ENCODE measurements at places on chromosomes 2 and 18.

DNA sequence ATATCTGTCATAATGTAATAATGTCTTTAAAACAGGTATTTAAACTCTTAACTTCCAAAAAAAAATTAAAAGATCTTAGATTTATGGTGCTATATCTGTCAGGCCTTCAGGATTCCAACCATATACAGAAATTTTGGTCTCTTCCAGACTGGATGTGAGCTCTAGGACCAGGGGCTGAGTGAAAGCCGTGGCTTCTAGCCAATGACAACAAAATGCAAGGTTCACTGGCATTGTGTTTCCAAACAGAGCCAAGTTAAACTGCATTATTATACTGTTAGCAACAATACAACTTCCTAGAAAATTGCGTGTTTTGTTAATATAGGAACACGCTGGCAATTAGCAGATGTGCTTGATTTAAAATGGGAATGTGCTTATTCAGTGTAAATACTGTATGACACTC lies 809.8 kb upstream of the SOX11 start:
- DNase-seq, result no peak

GRCh38 chr2:57758686-57759085 lies 287.9 kb upstream of the VRK2 start:
- DNase-seq, result no peak

GRCh38 chr2:147214914-147215313 lies 629.9 kb upstream of the ACVR2A start:
- DNase-seq, result no peak

GRCh38 chr2:10877651-10878111 lies 34.1 kb upstream of the KCNF1 start:
- no peak for DNase-seq

DNA sequence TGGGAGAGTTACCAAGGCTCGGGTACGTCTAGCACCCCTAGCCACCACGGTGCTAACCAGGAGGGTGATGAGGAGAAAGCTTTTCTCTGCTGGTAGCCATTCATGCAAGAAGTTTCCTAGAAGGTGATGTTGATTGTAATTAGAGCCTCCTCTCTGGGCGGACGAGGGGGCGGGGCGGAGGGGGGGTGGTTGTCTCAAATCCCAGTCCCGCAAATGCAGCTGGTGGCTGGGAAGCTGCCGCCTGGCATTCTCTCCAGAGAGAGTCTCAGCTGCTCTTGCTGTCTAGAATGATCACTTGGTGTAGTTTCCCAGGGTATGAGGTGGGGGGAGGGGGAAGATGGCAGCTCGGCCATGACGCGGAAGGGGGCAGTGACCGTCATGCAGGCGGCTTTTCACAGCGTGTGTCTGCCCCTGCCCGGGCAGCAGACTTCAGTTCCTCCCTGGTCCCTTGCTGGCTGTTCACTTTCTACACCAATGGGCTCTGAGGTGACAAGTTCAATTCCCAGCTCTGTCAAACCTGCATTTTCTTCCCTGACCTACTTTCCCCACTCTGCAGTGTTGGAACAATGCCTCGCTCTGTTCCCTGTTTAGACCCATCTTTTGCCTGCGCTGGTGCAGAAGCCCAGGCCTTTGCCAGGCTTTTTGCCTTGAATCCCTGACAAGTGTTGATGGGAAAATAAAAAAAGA lies 61.5 kb upstream of the KLF7 start:
- DNase-seq, result no peak

DNA sequence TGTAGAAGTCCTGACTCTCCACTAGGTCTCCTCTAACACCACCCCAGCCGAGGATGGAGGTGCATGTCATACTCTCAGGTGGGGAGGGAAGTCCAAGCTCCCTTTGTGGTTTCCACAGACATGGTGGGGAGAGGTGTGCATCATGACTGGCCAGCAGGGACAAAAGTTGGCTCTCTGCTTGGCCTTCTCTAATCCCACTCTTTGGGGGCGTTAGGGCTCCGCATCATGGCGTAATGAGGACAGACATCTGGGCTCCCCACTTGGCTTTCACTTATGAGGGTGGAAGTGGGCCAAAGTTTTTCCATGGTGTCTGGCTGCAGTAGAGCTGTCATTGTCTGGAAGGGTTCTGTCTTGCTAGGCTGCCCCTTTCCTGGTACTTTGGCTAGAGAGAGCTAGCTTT lies 80.7 kb upstream of the DAPL1 start:
- no peak for DNase-seq

GRCh38 chr2:129465045-129465444 lies 514.4 kb upstream of the RAB6C start:
- no peak for DNase-seq

GRCh38 chr2:163157411-163157810 lies 318.8 kb upstream of the KCNH7 start:
- DNase-seq, result no peak

DNA sequence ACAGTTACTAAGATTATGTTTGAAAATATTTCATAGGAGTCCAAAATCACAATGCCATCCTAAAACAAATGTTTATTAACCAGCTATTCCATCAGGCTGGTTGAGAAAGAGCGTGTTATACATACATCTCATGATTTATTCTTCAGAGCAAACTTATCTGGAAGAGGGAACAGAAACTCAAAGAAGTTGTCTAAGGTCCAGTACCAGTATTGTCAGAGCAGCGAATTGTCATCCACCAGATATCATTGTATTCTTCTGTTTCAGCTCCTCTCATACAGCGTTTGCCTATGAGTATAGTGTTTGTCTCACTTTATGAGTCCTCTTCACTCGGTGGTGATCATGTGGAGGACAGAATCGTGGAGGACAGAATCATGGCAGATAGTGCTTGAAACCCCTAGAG lies 238.2 kb downstream of the OSR1 start:
- DNase-seq, result no peak

- DNase-seq, result no peak
These were observed 27.2 kb downstream of the MAP4K3 start for GRCh38 chr2:39409697-39410389.

DNA sequence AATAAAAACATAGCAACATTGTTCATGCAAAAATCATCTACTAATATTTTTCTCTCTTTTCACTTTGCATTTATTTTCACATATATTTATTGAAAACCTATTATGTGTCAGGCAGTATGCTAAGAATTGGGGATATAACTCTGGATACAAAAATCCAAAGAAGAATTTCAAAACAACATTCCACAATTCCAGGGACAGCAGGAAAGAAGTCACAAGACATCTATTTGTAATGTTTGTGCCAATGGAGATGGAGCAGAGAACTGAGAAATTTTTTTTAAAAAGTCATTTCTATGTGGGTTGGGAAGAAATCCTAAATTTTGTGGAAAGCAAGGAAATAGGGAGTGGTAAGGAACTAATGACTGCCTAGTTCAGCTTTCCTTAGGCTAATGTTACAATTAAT lies 128.6 kb upstream of the TLK1 start:
- DNase-seq, result no peak

DNA sequence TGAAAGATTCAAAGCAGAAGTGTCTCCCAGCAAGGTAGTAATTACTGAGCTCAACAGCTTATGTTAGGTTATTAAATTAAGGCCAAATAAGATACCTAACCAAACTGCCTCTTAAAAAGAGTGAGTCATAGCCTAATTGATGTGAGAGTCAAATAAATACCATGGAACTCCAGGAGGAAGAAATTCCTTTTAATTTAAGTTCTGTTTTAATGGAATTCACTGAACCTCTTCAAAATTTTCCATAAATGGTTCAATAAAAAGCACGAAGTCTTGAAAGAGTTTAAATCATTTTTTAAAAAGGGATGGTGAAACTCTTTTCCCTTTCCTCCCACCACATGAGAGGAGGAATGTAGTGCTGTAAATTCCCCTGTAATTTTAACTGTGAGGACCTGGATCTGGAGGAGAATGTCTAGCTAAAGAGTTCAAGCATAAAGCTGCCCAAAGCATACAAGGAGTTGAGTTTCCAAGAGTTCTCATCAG lies 180.8 kb upstream of the MMADHC start:
- DNase-seq, result no peak

- no peak for DNase-seq
These were observed 283.4 kb upstream of the PARD3B start for GRCh38 chr2:204261846-204262245.

DNA sequence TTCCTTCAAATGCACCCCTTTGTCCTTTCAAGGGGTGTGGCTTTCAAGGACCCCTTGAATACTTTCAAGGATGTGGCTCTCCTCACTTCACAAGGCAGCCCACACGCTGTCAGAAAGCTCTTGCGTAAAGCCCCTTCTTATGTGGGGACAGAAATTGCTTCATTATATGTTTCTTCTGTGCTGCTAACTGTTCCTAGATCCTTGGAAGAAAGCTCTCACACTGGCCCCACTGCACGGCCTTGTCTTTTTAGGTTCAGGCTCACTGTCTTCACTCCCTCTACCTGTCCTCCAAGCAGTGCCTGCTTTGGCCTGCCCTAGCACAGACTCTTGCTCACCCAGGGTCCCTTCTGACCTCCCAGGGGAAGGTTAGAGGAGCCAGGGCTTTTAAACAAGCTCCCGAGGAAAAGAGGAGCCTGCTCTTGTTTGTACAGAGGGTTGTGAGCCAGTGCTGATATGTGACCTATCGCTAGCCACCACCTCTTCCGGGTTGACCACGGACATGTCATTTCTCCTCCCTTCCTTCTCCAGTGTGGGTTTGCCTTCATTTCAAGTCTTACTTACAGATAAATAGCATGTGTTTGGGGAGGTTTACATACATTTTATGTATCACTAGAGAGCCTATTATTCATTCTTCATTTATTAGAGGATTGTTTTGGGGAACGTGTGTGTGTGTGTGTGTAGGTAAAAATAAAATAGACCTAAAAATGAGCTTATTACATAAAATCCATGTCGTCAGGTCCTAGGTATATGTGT lies 94.7 kb downstream of the RTN4 start:
- no peak for DNase-seq

DNA sequence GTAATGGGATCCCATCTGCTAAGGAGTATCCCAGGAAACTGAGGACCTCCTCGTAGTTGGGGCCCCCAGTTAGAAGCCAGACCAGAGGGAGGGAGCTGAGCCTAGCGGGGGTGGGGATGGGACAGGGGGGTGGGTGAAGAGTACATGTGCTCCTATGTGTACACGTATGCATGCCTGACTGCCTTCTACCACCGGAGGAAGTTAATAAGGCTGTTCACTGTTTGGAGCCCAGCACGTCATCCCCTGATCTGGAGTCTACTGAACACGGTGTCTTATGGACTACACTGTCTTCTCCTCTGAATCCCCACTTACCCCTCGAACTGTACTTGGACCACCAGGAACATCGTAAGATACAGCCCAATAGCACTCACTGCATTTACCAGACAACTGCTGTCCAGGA lies 68.5 kb downstream of the SFXN5 start:
- no peak for DNase-seq

- DNase-seq, result no peak
These were observed 69.7 kb upstream of the ACKR3 start for GRCh38 chr2:236499691-236500578.

DNA sequence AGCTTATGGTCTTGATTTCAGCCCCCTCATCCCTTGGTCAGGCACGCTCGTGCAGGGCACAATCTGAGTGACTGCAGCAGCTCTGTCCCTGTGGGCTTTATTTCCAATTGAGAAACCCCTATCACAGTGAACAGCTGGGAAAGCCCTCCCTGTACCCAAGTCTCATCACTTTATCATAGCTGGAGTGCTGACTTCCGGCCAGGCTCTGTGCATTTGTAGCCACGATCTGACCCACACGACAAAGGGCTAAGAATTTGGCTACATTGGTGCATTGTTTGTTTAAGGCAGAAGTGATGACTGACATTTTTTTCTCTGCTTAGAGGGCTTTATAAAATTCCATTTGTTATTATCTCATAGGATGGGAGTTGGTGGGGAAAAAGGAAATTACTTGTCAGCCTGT lies 184.4 kb downstream of the KCNS3 start:
- no peak for DNase-seq

DNA sequence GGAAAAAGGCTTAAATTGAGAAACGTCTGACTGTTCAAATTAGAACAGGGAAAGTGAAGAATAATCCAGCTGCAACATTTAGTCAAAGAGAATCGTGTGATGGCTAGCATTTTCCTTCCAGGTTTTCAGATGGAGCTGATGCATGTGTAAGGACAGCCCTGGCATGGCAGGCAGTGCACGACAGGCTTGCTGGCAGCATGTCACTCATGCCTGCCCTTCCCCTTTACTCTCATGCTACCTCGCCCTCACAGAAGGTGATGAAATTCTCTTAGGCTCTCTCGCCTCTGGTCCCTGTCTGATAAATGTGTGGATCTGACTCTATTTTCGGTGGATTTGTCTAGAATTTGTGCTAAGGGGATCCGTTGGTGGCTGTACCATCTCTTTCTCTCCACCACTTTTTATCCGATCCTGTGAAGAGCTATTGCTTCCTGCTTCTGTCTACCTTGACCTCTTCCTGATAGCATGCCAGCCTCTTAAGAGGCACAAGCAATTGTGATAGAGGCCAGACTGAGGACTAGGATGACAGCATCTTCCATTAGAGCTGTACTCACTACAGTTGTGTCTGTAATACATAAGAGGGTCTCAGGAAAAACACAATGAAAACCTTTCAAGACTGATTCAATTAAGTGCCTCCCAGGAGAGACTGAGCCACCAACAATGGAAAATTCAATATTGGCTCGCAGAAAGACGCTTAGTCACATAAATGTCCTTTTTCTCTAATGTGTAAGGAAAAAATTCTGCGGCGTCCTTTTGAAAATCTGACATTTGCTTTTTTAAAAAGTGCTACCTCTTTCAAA lies 65.6 kb upstream of the NOSTRIN start:
- no peak for DNase-seq

All from stimulated activated CD4-positive, alpha-beta T cell treated with anti-CD3 and anti-CD28 coated beads, Interleukin-1b, Interleukin-23, amount 100 ng/mL, for 1 hour (primary cell).